ENCODE measurements at places on chromosomes 2 and 18. TPM values are rescaled to one million over a fixed set of nuclear protein-coding genes. Genes with fewer than 3 reads are reported as not detected.

SLC5A7 gene
- total RNA-seq, result 2.9 TPM

SERPINB2 gene
- total RNA-seq, result not detected

XIRP2 gene
- total RNA-seq, result not detected

MEIS1 gene
- 144 TPM for total RNA-seq

GRCh38 chr18:25517881-25518715, 166.1 kb upstream of the ZNF521 start:
- no peak overlapping the region for H3K27ac ChIP-seq
- no peak overlapping the region for H3K4me3 ChIP-seq
- no peaks in the 10 kb centered on the region for H3K4me1 ChIP-seq

DNA sequence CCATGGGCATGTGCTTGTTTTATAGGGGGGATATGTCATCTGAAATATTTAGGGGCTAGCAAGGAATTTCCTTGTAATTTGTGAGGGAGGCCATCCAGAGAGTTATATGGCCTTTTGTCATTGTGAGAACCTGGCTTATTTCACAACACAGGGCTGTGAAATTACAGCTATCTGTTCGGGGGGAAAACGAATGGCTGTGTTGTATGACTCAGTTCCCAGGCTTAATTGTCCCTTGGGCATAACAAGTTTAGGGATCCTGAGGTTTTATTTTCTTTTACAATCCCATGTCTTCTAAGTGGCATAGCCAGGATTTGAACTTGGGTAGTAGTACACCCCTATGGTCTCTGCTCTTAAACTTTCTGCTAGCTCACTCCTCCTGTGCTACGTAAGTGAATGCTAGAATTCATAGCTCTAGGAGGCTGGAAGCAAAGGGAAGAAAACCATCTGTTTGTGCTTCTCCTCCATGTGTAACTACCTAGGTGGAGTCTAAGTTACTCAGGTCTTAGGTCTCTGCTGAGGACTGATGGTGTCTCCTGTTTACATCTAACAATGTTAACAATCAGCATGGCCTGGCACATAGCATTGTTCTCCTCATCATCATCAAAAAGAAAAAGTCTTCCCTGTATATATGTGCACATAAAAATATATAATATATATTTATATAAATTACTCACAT, 53.8 kb downstream of the SKA1 start:
- no peaks in the 10 kb centered on the region for H3K36me3 ChIP-seq
- H3K4me3 ChIP-seq, result no peak overlapping the region
- no peak overlapping the region for H3K27ac ChIP-seq
- H3K4me1 ChIP-seq, result no peaks in the 10 kb centered on the region
- no peak for DNase-seq
- H3K27me3 ChIP-seq, result no peaks in the 10 kb centered on the region

GRCh38 chr18:58269931-58270330, 225.9 kb downstream of the NEDD4L start:
- peaks cover 44% of the 10 kb centered on the region for H3K4me1 ChIP-seq
- no peak overlapping the region for H3K27ac ChIP-seq
- no peaks in the 10 kb centered on the region for H3K27me3 ChIP-seq
- no peak for DNase-seq
- no peaks in the 10 kb centered on the region for H3K36me3 ChIP-seq

DNA sequence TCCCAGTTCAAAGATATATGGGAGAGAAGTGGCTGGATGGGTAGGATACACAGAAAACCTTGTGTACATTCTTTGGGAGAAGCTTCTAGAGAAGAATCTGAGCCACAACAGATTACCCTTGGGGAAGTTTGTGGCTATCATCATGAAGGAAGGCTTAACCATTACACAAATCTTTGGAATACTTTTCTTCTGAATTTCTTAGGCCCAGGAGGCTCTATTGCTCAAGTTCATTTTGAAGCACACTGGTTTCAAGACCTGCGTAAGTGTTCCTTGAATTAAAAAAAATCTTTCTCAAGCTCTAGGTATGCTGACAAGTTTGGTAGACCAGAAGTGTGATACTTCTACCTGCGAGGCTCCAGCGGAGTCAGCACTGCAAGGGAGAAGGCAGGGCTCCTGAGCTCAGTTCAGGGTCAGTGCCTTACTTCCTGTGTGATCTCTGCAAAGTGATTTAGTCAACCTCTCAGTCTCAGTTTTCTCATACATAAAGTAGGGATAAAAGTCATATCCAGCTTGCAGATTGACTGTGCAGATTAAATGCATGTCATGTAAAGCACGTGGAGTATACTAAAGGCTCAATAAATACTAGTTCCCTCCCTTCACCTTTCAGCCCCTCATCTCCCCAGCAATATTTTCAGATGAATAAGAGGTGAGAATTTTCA, 438.6 kb downstream of the DLGAP1 start:
- no peak for DNase-seq
- H3K4me1 ChIP-seq, result no peaks in the 10 kb centered on the region
- H3K27me3 ChIP-seq, result no peaks in the 10 kb centered on the region
- H3K4me3 ChIP-seq, result no peak overlapping the region
- no peak overlapping the region for H3K27ac ChIP-seq

GRCh38 chr2:172179045-172179701, 76.5 kb upstream of the DLX2 start:
- no peak for DNase-seq
- H3K4me1 ChIP-seq, result no peaks in the 10 kb centered on the region
- H3K27ac ChIP-seq, result no peak overlapping the region
- no peaks in the 10 kb centered on the region for H3K27me3 ChIP-seq
- no peak overlapping the region for H3K4me3 ChIP-seq

Data from sigmoid colon (tissue), 7 donors.